ENCODE measurements at places on chromosomes 4 and X.

GRCh38 chr4:133314991-133315390, 165.9 kb downstream of the PCDH10 start:
- DNase-seq: no peak

GRCh38 chr4:124066595-124066994, 645.9 kb downstream of the ANKRD50 start:
- DNase-seq: no peak

DNA sequence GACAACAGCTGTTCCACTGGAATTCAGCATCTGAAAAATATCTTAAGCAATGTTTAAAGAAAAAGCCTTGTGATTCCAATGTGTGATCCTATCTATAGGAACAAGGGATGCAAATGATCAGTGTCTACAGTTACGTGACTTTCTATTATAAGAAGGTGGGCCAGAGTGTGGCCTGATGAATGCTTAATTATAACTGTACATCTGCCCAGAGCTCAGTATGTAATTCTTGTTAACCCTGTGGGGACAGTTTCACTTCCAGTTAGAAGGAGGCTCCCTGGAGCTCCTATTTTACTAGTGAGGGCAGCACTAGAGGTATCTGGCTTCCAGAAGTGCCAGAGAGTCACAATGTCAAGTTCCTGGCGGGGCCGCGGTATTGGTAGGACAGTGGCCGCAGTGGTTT, 288.5 kb downstream of the USP46 start:
- no peak for DNase-seq

DNA sequence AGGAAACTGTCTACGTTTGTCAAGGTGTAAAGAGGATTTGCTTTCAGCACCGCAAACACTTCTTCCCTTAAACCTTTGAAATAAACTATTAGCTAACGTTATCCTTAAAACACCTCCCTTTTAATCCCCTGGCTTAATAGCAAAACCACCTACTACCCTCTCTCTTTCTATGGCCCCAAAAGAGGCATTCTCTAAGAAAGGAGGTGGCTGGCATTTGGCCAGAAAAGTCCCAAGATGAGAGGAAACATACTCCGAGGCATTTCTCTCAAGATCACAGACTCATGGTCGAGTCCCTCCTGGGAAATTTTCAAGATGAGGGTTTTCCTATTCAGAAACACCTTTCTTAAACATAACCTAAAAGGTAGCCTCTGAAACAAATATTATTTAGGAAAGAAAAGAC, 60.6 kb upstream of the VCX3B start:
- no peak for DNase-seq

GRCh38 chr4:10715696-10716095, 31.1 kb upstream of the CLNK start:
- DNase-seq: no peak

DNA sequence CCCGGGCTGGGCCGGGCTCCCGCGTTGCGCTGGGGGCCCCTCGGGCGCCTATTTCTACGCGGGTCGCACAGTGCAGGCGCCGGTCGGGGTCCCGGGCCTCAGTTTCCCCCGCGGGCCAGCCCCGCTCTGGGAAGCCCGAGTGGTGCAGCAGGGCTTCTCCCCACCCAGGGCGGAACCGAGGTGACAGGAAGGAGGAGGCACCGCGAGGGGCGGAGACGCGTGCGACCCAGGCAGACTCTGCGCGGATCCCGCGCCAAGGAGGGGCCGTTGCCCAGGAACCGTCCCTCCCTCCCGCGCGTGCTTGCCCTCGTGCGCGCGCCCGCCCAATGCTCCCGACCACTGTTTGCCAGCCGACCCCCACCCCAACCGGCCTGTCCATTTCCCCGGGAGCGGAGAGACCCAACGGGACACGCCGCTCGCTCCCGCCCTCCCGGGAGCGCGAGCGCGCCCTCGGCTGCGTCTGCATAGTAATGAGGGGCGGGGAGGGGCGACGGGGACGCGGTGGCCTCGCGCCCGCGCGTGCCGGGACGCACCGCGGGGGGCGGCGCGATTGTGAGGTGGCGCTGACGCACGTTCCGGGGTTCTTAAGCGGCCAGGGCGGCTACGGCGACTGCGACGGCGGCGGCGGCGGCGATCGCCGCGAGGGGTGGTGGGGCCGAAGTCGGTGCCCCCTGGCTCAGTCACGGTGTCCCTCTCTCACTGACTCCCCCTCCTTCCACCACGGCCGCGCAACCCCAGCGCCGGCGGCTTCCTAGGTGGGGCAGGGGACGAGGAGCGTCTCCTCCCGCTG, at the start of gene CPEB2:
TSS of gene CPEB2 (plus strand) at position 613 of the 790 bp plus-strand sequence. CDS start 193 bp downstream, outside the sequence.
- no peak for DNase-seq

DNA sequence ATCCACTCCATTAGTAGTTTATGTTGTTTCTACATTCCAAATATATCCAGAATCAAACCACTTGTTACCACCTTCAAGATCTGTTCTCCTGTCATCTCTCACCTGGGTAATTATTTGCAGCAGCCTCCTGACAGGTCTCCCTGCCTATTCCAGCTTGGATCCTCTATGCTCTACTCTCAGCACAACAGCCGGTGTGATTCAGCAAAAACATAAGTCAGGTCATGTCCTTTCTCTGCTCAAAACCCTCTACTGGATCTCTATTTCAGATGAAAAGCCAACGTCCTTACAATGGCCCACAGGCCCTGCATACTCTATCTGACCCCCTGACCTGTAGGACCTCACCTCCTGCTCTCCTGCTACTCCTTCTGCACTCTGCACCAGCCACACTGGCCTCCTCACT, 84.5 kb downstream of the NHSL2 start:
- DNase-seq: no peak

DNA sequence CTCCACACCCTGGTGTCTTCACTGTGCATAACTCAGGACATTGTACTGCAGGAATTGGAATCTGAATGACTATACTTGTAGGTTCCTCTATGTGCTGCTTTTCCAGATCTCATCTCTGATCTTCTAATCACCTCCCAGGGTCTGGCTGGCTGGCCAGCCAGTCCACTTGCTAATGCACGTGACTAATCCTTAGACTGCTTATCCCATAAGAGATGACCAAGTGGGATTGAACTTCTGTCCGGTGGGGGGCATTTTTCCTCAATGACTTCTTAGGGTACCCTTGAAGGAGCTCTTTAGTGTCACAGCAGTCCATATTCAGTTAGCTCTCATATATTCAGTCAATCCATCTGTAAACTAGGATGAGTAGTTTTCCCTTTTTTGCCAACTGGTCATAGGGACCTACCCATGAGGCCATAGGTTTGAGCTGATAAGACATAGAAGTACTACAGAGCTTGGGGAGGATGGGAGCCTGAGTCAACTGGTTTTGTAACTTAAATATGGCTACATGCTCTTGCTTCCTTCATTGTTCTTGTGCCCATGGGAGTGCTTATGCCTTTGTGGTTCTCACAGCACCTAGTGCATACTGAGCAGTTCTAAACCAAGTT, 71.9 kb upstream of the WDR1 start:
- no peak for DNase-seq

DNA sequence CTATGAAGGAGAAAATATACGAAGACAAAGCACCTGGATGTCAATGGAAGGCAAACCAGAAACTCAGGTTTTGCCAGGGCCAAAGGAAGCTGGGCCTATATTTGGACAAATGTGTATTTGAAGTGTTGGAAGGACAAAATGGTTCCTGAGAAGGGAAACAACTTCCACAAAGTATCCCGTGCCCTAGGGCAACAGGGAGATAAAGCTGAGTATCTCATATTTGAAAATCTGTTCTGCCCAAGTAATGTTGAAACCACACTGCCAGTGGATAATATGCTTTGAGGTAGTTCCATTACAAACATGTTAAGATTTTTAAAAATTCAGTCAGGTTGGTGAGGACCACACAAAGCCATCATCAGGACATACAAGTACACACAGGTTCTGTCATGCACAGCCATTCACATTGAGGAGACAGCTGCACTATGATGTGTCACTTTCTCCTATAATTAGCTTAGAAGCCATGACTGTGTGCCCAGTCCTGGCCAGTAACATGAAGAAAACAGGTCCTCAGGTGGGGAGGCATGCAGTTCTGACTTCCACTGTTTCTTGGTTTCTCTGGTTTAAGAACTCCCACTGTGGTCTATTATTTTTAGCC, 116.4 kb downstream of the PWWP3B start:
- DNase-seq: no peak

GRCh38 chrX:11537141-11537540, 128.6 kb downstream of the ARHGAP6 start:
- no peak for DNase-seq

GRCh38 chrX:31279359-31279758, 207.5 kb upstream of the FTHL17 start:
- DNase-seq: no peak

DNA sequence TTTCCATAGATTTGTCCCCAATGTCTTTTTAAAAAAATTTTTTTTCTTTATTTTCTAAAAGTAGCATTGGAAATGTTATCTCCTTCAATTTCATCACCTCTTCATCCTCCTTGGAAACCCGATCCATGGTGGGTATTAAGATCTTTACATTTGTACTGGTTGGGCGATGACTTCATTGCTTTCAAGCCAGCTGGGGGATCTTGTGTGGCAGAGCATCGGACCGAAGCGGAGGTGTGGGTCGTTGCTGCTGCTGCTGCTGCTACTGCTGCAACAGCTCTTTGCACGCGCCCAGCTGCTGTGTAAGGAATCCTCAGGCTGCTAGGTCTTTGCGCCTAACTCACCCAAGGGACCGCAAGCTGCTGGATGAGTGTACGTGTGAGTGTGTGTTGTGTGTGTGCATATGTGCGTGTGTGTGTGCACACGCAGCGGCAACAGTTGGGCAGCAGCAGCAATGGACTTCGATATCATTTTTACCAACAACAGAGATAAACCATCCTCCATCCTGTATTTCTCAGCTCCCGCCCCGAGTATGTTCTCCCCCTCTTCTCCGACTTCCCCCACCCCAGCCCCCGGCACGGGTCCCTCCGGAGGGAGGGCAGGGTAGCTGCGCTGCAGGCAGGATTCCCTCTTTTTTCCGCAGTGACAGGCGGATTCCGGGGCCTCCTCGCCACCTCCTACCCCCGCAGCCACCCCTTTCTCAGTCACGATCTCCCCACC, 768 bp upstream of the CDKL5 start:
- DNase-seq: no peak

DNA sequence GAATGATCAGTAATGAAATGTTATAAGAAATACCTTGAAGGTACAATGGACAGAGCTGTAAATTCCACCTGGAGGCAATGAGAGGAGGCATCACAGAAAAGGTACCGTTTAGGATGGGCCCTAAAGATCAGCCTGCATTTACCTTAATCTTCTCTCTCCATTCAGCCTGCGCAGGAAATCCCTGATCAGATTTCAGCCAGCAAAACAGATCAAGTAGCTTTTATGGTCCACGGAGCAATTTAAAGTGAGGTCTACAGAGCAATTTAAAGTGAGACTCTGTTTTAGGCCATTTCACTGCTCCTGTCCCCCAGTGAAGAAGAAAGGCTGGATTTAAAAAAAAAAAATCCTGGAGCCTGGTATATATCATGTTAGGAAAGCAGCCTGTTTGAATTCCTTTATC, 195.1 kb upstream of the VCX start:
- no peak for DNase-seq

DNA sequence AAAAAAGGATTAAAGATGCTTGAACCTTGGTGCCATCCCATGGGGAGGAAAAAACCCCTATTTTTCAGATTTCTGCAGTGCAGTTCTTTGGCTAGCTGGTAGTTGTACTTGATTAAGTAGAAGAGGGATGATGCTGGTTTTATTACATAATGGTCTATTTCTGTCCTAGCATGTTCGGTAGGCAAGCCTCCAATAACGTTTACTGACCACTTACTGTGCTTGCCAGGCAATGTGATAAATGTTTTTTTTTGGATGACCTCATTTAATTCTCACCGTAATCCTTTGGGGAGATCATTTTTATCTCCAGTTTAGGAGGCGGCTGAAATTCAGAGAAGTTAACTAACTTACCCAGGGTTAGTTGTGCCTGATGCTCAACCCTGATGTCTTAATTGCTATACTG, 92.1 kb upstream of the RPA4 start:
- DNase-seq: no peak

DNA sequence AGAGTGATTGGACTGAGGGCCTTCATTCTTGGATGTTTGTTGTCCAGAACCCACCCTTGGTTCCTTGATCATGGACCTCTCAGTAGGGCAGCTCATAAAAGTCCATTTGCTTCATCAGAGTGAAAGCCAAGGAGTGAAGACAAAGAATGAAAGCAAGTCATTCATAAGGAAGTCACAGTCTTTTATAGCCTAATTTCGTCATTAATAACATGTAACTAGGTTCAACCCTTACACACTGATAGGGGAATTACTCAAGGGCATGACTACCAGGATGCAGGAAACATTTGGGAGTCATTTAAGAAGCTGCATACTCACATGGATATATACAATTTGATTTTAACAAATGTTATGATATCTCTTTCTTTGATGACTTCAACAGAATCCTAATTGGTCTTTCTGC, 95.2 kb downstream of the RPA4 start:
- DNase-seq: no peak

GRCh38 chr4:171186700-171187099, 626.5 kb upstream of the GALNTL6 start:
- no peak for DNase-seq

DNA sequence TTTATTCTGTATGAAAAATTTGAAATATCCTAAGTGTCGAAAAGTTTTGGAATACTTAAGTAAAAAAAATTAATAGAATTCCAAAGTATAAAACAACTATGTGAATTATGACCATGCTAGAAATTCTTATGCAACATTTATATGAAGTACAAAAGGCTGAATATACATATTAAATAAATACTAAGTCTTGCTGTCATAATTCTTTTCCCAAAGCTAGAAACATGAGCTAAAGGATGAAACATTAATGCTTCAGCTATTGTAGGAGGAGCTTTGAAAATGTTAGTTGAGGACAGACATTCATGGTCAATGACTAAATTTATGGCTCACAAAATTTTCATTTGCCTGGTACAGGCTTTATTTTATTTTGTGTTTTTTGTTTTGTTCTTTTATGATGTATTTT, 207.3 kb downstream of the GABRB1 start:
- DNase-seq: no peak

GRCh38 chr4:141926406-141926805, 290.0 kb downstream of the IL15 start:
- peak; percentile 35 for DNase-seq

GRCh38 chr4:115433491-115433890, 320.1 kb upstream of the NDST4 start:
- no peak for DNase-seq

DNA sequence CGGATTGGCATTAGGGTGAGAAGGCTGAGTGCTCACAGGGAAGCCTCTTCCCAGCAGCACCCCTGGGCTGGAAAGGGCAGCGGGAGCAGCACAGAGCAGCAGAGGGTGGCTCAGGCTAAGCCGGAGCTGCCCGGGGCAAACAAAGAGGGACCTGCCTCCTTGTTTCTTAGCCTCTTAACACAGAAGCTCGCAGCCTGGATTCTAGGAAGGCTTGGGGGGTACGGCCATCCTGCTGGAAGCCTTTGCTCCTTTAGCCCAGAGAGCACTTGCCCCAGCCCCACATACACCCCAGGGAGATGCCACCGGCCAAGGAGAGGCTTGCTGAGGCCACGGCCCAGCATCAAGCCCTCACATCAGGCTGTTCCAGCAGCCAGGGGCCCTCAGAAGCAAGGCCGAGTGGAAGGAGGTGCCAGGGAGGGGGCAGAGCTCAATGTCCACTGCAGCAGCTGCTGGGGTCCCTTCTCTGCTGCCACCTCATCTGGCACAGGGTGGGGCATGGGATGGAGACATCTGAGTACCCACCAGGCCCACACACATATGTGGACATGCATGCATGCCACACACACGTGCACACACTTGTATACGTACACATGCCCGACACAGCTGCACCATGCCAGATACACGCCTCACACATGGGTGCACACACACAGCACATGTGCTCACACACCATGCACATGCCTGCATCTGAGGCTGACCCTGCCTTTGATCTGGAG, 20.3 kb upstream of the SPON2 start:
- DNase-seq: no peak

All from SK-N-MC (cell line).